Activated CD4-positive, alpha-beta memory T cell treated with anti-CD3 and anti-CD28 coated beads for 36 hours (primary cell): ENCODE measurements at places on chromosomes 5 and 9. TPM values are rescaled to one million over a fixed set of nuclear protein-coding genes. Genes with fewer than 3 reads are reported as not detected.

Gene PAEP
- not detected for total RNA-seq

Gene LCN1
- not detected for total RNA-seq

Gene ERBIN
- total RNA-seq, result 47.0 TPM

Gene HIGD2A
- total RNA-seq, result 112 TPM

Gene ACTBL2
- not detected for total RNA-seq

Gene CHD1
- total RNA-seq, result 50.1 TPM

Gene GARIN3
- 1.3 TPM for total RNA-seq

Gene EDIL3
- not detected for total RNA-seq

Gene RMND5B
- 34.9 TPM for total RNA-seq

Gene SHOC1
- not detected for total RNA-seq

Gene LIFR
- total RNA-seq, result 0.05 TPM

Gene NMUR2
- total RNA-seq, result not detected

Gene C1QTNF3
- total RNA-seq, result 2.5 TPM

Gene ADAMTS2
- not detected for total RNA-seq

Gene OR13F1
- total RNA-seq, result not detected

Gene PCDHA4
- total RNA-seq, result not detected

Gene UNC5A
- total RNA-seq, result not detected

Gene KIAA0825
- total RNA-seq, result 0.69 TPM

Gene SOHLH1
- not detected for total RNA-seq

Gene FBXL7
- not detected for total RNA-seq

Gene NCBP1
- 43.4 TPM for total RNA-seq

Gene BRINP1
- total RNA-seq, result not detected

Gene MLANA
- not detected for total RNA-seq

Gene INSL4
- total RNA-seq, result not detected

Gene CCL27
- not detected for total RNA-seq

Gene CDH6
- total RNA-seq, result not detected

Gene FOXD4L4
- total RNA-seq, result not detected

Gene ZNF883
- 0.29 TPM for total RNA-seq

Gene LRRC70
- total RNA-seq, result 0.40 TPM

Gene STPG3
- total RNA-seq, result not detected

Gene ECPAS
- 66.5 TPM for total RNA-seq

Gene ENC1
- 0.44 TPM for total RNA-seq

Gene PCDHB15
- not detected for total RNA-seq

Gene C5orf52
- not detected for total RNA-seq

Gene OR1J2
- not detected for total RNA-seq

Gene LHX3
- not detected for total RNA-seq

Gene PCDHAC2
- total RNA-seq, result not detected

Gene TAF11L5
- not detected for total RNA-seq

Gene RNF14
- total RNA-seq, result 39.5 TPM

Gene HTR4
- not detected for total RNA-seq

Gene CYLC2
- total RNA-seq, result not detected

Gene ADAMTS13
- 2.4 TPM for total RNA-seq

Gene FOXD4L6
- not detected for total RNA-seq

Gene SLC4A9
- total RNA-seq, result not detected

Gene KIF20A
- total RNA-seq, result 60.3 TPM

Gene LCN9
- total RNA-seq, result not detected

Gene BHMT2
- total RNA-seq, result not detected

Gene TMEM215
- not detected for total RNA-seq

Gene SLC34A3
- total RNA-seq, result not detected

Gene FOXD4L3
- not detected for total RNA-seq

Gene CCDC171
- total RNA-seq, result 2.7 TPM

Gene ACOT12
- not detected for total RNA-seq

Gene SLC45A2
- total RNA-seq, result not detected

Gene FGF1
- not detected for total RNA-seq

Gene GPRIN1
- 5.3 TPM for total RNA-seq
